ENCODE measurements at places on chromosomes 7 and 10. TPM values are rescaled to one million over a fixed set of nuclear protein-coding genes. Genes with fewer than 3 reads are reported as not detected.

The NPTX2 gene
- 6.7 TPM for total RNA-seq

The HOXA10 gene
- 20.0 TPM for total RNA-seq

The AHR gene
- total RNA-seq = 72.3 TPM

The KAZALD1 gene
- 4.9 TPM for total RNA-seq

The FEZF1 gene
- total RNA-seq = not detected

The GIMAP6 gene
- total RNA-seq = 34.4 TPM

Measured in subcutaneous adipose tissue (tissue), 4 donors.